HFF-Myc (cell line): ENCODE measurements at places on chromosomes 4 and X.

GRCh38 chr4:34281826-34282225, 1962.5 kb downstream of the ARAP2 start:
- DNase-seq: no peak

DNA sequence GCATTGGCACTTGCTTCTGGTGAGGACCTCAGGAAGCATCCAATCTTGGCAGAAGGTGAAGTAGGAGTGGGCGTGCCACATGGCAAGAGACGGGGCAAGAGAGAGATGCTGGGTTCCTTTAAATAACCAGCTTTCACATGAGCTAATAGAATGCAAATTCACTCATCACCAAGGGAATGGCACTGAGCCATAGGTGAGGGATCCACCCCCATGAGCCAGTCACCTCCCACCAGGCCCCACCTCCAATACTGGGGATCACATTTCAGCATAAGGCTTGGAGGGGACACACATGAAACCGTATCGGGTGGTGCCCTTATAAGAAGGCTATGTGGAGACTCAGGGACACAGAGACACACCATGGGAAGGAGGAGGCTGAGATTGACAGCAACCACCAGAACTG, 140.0 kb upstream of the MSX1 start:
- DNase-seq: no peak

GRCh38 chr4:6175426-6175825, 24.9 kb downstream of the JAKMIP1 start:
- no peak for DNase-seq

DNA sequence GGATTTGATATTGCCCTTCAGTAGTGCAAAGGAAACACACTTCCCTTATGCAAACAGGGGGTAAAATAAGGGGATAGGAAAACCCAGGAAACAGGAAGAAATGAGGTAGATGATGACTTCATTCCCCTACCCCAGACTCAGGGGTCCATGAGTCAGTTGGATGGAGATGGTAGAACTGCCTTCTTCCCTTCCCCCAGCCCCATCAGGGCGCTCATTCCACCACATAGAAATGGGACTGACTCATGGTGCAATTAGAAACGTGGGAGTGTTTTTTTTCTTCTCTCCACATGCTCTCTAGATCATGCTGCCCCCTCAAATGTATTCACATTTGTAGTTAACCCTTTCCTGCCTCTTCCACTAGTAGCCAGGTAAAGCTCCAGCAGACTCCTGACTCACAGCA, 23.1 kb upstream of the ARMCX2 start:
- DNase-seq: no peak

DNA sequence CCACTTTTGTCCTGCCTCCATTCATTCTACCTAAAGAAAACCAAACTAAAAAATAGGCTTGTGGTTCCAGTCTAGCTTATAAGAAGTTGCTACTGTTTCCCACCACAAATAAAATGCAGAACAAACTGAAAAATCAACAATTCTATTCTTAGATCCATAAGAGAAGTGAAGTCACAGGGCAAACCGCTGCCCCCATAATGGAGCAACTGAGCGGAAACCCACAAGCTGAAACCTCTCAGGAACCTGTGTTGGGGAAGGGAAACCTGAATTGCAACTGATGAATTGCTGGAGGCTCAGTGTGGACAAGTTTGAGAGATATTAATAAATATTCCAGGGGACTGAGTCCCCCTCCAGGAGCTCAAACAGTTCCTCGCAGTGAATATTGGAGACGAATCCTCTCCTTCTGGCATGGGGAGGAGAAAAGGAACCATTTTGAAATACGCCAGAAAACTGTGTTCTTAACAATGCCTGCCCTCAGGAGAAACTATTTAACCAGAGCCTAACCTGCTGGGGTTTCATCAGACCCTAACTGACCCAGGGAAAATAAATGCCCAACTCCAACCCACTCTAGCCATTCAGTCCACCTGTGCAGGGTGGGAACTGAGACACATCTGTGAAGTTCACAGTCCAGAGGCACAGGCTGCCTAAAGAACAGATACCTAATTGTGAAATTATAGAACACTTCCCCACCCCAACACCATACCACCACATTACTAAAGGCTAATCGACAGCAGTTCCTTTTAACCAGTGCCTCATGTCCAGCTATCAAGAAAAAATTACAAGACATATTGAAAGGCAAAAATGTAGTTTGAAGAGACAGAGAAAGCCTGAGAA, 22.8 kb upstream of the SH3RF1 start:
- DNase-seq: no peak

DNA sequence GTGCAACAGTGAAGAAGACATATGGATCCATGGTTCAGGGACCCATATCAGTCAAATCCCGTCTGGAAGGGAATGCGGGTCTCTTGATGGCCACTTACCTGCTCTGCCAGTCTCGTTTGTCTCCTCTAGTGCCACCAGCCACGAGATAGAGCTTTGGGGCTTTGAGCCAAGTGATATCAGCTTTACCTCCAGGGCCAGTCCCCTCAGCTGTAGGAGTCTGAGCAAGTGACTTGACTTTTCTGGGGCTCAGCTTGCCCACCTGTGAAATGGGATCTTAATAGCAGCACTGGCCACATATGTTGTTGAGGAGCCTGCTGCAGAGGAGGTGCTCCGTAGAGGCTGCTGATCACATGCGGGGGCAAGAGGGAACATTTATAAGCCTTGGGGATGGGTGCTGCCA, 1.2 kb downstream of the SLC2A9 start:
- DNase-seq: no peak

- no peak for DNase-seq
These were observed 12.5 kb downstream of the HS3ST1 start for GRCh38 chr4:11416071-11416766.

DNA sequence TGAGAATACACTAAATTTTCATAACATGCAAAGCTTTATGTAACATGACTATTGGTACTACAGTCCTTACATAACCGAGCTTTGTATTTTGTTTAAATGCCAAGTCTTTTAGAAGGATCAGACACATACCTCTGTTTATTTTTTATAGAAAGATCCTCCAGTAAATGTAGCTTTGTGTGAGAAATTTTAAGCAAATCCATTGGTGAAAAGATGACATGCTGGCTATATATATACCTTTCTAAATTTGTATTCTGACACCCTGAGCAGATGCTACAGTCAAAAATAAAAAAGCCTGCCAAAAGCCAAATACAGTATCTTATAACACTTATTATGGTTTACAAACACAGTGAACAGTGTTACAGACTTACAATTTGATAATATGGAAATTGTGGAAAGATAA, at the start of gene YIPF7:
Gene YIPF7, minus strand, starts transcription at position 201 of the 400 bp plus-strand sequence. CDS start 1,525 bp downstream, outside the sequence.
- no peak for DNase-seq

- DNase-seq: no peak
These were observed 726.0 kb downstream of the GRID2 start for GRCh38 chr4:93029769-93030168.

GRCh38 chr4:176752191-176752749, 40.5 kb downstream of the VEGFC start:
- no peak for DNase-seq

DNA sequence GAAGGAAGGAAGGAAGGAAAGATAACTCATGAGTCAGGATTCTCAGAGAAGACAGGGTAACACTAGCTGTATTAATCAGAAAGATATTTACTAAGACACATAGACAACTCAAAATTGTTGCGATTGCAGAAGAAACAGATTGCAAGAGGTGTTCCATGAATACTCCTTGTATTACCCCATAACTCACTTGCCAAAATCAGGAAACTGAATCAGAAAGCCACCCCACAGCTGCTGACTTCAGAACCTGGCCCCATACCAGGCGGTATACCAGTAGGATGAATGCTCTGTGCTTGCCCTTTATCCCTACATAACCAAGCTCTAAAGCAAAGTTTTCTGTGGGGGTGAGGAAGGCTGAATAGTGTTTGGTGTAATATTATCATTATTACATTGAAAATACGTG, 468.5 kb downstream of the IQCM start:
- DNase-seq: no peak

- no peak for DNase-seq
These were observed 163.3 kb upstream of the SPOCK3 start for GRCh38 chr4:167397586-167397985.

- no peak for DNase-seq
These were observed 25.0 kb upstream of the GJB1 start for GRCh38 chrX:71198066-71198465.

DNA sequence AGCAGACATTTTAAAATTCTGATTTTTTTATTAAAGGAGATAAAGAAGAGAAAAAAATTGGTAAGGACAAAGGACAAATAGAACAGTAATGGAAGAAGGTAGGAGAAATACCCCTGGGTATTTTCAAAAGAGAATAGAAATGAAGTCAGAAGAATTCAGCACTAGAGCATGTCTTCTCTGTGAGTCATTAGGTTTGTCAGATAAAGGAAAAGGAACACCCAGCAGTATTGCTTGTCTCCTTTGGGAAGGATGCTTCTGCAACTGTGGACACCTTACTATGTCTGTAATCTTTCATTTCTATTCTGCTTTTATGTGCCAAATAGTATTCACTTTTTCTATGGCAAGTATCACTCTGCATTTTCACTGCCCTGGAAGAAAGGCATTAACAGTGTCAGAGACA, 24.0 kb upstream of the PCDH7 start:
- DNase-seq: no peak

- no peak for DNase-seq
These were observed 11.2 kb upstream of the BCOR start for GRCh38 chrX:40108959-40109287.

DNA sequence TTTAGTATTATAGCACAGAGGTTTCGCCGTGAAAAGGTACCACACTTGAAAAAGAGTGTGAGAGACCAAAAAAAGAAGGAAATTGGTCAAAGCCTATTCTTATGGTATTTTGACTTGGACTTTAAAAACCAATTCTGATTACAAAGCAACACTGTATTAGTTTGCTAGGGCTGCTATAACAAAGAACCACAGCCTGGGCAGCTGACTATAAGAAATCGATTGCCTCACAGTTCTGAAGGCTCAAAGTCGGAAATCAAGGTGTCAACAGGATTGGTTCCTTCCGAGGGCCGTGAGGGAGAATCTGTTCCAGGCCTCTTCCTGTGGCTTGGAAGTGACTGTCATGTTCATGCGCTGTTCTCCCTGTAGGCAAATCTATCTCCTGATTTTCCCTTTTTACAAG, 17.9 kb downstream of the DAPP1 start:
- DNase-seq: no peak
